ENCODE measurements at places on chromosomes 7 and 10.

DNA sequence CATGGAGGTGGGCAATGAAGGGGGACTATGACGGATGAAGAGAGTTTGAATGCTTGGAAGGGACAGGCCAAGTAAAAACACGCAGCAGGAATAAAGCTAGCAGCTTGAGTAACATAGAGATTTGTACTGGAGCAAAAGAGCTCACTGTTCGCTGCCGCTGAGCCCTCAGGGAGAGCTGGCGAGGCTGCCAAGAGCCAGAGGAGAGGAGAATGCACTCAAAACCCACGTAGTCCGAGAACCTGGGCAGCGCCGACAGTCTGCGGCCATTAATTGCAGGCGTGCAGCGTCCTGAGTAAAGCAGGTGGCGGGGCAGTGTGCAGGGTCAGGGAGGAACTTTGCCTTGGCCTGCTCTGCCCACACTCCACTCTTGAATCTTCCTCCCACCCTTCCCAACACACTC lies 68.2 kb downstream of the SLC37A3 start:
- no peak for DNase-seq

DNA sequence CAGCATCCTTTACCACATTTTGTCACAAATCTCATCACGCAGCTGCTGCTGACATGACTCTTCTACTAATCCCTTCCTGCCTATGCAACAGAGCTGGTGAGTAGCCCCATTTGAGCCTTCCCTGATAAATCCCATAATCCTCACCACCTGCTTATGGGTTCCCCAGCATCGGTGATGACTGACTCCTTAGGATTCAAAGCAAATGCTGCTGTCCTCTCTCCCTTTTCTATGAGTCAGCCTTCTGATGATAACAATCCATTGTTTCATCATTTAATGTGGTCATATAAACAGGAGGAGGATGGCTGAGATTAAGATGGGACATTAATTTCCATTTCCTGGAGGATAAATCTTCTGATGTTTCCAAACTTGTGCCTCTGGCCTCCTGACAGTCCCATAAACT lies 73.4 kb downstream of the SORCS1 start:
- no peak for DNase-seq

DNA sequence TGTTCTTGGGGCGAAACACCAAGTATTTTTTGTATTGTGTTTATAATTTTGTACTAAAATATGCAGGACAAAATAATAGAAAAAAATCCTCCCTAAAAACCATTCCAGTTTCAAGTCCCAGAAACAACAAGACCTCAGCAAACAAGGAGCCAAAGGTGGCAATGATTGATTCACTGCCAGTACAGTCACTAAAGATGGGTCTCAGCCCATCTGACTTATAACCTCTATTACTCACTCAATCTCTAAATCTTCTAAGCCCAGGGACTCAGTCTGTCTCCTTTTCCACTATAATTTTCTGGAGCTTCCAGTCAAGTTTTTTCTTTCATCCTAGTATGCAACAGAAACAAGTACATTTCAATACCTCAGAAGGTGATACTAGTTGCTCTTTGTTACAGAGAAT lies 33.3 kb downstream of the SNX13 start:
- DNase-seq, result no peak

GRCh38 chr10:101000915-101001658 lies 1.5 kb downstream of the LZTS2 start:
- DNase-seq, result no peak

GRCh38 chr7:150487625-150488024 lies 27.0 kb upstream of the GIMAP7 start:
- DNase-seq, result no peak

DNA sequence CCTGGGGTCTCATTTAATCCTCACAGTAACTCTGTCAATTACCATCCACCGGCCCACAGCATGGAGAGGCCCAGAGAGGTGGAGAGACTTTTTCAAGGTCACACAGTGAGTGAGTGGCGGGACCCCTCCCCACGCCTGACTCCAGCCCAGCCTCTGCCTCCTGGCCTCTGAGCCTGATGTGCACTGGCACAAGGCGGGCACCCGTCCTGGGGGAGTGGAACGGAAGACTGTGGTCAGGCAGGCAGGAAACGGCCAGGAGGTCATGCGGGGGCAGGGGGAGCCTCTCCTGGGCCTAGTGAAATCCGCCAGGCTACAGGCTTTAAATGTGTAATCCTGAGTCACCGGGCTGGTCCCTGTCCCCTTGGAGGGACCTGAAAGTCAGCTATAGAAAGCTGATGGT lies 32.2 kb downstream of the ZCCHC24 start:
- no peak for DNase-seq

DNA sequence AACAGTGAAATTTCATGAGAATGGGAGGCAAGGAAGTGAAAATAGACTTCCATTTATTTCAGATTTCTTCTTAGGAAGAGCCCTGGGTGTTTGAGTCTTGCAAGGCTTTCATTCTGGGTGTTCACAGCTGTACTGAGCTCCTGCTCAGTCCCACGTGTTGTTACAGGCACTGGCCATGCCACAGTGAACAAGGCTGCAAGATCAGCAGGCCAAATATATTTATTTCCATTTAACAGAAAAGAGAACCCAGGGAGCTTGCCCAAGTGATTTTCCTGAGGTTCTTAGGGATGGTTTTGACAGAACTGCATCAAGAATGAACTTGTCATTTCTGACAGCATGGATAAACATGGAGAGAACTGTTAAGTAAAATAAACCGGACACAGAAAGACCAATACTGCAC lies 54.5 kb upstream of the CD36 start:
- DNase-seq, result no peak

- no peak for DNase-seq
Observed at GRCh38 chr7:151008143-151008510, 16.2 kb downstream of the ATG9B start.

GRCh38 chr7:150947761-150948651 lies 30.1 kb downstream of the KCNH2 start:
- no peak for DNase-seq

DNA sequence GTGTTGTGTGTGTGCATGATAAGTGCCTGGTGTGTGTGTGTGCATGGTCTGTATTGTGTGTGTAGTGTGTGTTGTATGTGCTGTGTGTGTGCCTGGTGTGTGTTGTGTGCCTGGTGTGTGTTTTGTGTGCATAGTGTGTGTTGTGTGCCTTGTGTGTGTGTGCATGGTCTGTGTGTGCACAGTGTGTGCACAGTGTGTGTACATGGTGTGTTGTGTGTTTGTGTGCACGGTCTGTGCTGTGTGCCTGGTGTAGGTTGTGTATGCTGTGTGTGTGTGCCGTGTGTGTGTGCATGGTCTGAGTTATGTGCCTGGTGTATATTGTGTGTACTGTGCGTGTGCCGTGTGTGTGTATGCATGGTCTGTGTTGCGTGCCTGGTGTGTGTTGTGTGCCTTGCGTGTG lies 403.0 kb upstream of the RNF32 start:
- no peak for DNase-seq

DNA sequence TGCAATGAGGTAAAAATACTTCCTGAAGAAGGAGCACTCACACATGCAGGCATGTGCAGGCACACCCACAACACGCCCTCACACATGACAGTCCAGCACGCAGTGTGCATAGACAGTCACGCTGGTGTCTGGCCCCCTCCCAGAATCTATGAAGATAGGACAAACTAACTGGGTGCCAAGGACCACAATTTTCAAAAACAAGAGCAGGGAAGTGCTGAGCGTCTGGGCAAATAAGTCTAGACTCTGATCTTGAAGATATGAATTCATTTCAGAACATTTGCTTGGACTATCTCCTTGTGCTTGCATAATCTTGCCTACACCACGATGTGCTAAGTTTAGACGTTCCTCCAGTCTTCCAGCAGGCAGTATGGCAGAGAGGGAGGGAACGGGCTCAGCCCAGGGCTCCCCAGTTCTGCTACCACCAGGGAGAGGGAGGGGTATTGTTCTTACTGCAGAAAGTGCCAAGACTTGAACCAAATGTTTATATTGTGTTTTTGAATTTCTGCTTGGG lies 276.5 kb upstream of the KLF6 start:
- DNase-seq, result no peak

GRCh38 chr10:123069246-123069986 lies 60.6 kb downstream of the ACADSB start:
- DNase-seq, result no peak

GRCh38 chr10:127911867-127912257 lies 5.0 kb downstream of the PTPRE start:
- DNase-seq, result no peak

GRCh38 chr7:138138244-138138643 lies 62.0 kb downstream of the AKR1D1 start:
- DNase-seq, result no peak

DNA sequence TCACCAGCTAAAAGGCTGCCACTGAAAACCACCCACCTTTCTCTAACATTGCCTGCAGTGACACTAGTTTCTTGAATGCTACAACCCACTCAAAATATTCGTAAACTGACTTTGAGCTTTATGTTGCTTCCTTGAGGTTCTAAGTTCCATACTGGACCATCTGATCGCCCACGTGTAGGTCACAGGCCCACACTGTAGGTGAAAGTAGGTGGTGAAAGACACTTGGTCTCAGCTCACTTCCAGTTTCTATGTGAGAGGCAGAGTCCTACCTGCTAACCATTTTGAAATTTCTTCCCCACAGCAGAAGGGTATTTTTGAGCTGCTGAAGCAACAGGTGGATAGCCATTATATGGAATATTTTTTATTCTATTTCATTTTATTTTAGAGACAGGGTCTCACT lies 97.3 kb downstream of the MYO3A start:
- DNase-seq, result no peak

GRCh38 chr10:92757066-92757710 lies 67.4 kb downstream of the HHEX start:
- DNase-seq, result no peak

GRCh38 chr10:76540331-76540730 lies 1097.3 kb downstream of the KCNMA1 start:
- DNase-seq, result no peak

GRCh38 chr10:95535526-95535925 lies 25.6 kb downstream of the SORBS1 start:
- no peak for DNase-seq

DNA sequence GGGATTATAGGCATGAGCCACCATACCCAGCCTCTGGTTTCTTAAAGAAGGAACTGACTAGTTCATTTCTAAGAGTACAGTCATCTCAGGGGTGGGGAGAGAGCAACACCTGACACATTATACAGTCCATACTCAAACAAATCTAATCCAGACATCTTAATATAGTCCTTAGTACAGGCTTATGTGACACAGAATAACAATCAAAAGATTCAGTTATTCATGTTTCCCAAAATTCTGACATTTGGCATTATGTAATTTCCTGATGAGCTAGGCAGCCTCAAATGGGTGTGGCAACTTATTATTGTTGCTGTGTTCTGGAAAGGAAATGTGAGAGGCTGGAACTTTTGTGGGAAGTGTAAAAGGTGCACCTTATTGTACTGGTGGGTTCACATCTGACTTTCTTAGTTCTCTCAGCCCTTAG lies 116.3 kb downstream of the WDFY4 start:
- no peak for DNase-seq

DNA sequence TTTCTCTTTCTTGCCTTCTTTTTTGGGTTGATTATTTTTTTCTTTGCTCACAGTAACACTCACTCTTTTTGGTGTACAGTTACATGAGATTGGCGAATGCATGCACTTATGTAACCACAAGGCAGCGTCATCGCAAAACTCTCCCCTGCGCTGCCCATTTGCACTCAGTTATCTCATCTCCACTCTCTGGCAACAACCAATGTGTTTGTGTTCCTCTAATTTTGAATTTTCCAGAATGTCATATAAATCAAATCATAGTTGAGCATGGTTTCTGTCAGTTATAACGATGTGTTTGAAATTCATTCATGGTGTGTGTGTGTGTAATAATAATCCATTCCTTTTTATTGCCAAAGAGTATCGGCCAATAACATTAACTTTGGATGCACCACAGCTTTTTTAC lies 23.0 kb upstream of the IGFBP3 start:
- no peak for DNase-seq

DNA sequence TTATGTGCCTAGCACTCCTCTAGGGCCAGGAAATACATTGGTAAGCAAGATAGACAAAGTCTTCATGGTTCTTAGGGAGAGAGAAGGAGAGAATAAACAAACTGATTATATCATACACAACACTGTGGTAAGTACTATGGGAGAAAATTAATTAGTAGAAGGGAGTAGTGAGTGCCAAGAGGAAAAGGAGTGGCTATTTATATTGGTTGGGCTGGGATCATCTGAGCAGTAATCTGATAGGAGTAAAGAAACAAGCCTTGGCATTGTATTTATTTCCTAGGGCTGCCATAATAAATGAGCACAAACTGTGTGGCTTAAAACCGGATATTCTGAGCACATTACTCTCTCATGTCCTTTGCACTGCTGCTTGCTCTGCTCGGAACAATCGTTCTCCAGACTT lies 158.1 kb upstream of the PHF14 start:
- no peak for DNase-seq

DNA sequence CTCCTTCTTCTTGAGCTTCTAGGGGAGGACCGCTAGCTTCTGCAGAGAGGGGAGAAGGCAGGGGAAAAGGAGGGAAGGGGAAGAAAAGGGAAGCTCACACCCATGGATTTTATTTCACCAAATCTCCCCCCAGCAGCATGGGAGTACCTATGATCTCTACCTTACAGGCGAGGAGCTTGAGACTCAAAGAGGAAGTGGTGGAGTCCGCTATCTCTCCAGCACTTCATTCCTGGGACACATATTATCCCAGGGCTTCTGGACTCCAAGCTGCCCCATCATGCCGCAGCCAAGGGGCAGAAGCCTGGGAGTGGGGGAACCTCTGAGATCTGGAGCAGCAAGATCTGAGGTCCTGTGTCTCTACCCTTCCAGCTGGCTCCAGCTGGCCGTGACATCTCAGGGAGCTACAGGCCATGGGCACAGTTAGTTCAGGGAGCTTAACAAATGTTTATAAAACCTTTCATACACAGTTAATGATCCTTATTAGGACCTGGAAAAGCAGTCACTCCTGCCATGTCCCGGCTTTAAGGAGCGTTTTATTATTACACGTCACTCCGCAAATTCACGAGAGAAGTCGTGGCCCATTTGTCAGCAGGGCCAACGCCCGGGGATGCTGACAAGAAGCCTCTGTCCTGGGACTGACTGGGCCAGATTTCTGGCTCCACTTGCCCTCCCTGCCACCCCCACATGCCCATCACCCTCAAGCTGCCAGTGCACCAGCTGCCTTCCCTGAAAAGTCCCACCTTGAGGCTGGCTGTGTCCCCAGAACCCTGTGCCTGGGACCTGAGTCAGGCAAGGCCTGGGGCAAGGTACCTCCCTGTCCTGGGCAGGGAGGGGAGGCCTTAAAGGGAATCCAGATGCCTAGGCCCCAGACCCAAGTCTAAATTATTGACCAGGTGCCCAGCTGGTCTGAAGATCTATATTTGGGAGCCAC lies 132.1 kb upstream of the ZMIZ1 start:
- DNase-seq, result no peak

DNA sequence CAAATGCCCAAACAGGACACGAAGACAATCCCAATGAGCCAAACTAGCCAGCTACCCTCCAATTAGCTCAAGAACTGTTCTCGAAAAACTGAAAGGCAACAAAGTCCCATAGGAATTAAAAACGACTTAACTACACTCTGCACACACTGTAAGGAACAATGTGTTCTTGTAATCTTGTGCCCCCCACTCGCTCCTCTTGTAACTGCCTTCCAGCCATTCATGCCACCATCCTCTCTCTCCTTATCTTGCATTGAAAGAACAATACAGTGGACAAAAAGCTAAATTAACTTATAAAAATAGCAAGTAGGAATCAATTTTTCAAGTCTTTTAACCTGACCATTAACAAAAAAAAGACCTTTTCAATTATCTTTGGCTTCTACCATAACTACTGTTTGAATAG lies 2.9 kb downstream of the CYTH3 start:
- no peak for DNase-seq

- DNase-seq, result no peak
Observed at GRCh38 chr7:134963036-134963435, 23.3 kb upstream of the AGBL3 start.
